ENCODE measurements at places on chromosomes 7 and 10.

DNA sequence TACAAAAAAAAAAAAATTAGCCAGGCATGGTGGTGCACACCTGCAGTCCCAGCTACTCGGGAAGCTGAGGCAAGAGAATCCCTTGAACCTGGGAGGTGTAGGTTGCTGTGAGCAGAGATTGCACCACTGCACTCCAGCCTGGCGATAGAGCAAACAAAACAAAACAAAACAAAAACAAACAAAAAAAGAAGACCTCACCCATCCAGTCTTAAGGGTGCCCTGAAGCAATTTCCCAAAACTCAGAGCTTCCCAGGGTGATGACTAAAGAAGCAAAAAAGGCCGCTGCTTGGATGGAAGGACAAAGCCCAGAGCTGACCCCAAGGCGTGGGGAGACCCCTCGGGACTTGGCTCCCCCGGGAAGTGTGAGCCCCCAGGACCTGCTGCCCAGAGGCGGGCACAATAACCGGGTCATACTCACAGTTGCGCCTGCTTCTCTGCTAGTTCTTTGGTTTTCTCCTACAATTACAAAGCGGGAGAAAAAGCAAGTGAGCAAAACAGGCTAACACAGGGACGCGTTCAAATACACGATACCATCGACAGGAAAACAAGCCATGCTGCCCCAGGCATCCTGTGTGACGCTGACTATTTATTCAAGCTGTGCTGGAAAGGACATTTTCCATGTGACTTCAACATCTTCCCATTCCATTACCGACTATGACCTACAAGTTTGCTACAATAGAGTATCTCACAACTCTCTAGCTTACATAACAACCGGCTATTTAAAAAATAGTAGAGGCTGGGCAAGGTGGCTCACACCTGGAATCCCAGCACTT is 29.9 kb downstream of the PAPOLB start:
- no peak for DNase-seq

DNA sequence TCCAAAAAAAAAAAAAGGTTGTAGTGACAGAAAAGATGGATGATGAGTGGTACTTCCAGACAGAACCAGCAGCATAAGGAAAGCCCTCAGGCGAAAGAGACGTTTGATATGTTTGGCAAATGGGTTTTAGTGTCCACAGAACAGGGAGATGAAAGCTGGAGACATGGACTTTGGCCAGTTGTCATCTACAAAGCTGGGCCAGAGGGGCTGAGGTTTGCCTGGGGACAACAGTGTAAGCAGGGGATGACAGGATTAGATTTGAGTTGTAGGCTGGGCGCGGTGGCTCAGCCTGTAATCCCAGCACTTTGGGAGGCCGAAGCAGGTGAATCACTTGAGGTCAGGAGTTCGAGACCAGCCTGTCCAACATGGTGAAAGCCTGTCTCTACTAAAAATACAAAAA is 47.8 kb upstream of the ELN start:
- DNase-seq, result no peak

DNA sequence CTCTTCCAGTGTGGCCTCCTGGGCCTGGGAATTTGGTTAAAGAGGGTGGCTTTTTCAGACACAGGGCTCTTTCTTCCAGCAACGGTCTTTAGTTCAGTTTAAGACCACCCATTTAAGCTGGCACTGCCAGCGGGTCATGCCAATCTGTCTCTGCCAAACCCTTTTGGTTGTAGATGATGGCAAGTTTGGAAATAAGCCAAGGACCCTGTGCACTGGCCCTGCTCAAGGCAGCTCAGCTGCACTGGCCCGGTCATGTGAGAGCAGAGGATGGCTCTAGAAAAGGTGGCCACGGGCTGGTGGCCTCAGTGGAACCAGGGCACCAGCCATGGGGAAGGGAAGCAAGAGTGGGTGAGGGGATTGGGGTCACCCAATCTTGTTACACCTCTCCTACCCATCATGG is 294.1 kb downstream of the GLRX3 start:
- no peak for DNase-seq

DNA sequence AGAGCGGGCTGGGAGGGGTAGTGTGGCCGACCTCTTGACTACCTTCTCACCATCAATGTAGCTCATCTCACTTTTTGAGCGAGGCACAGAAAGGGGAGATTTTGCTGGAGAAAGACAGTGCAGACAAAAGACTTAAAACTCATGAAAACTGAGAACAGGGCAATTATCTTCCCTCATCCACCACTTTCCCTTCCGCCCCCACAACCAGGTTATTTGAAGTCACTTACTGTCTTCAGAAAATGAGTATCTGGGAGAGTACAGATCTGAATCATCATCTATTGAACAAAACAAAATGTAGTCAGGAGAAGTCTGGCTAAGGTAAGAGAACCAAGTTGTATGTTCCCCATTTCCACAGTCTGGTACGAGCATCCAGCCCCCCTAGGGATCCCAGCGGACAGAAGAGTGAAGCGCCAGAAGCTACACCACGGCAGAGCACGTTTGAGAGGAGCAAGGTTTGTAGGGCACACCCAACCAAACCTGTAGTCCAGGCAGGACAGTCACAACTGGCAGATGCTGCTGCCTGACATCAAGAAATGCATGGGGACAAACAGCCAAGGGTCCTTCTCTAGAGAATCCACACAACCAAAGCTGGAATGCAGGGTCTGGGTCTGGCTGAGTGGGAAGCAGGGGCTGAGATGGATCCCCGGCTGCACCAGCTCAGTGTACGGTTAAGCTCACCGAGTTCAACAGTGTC is 93.4 kb upstream of the PDLIM1 start:
- DNase-seq, result no peak

- no peak for DNase-seq
Observed at GRCh38 chr10:67612577-67613537, 83.1 kb downstream of the CTNNA3 start.

GRCh38 chr7:64965594-64965993 is 25.2 kb downstream of the ZNF117 start:
- DNase-seq, result no peak

DNA sequence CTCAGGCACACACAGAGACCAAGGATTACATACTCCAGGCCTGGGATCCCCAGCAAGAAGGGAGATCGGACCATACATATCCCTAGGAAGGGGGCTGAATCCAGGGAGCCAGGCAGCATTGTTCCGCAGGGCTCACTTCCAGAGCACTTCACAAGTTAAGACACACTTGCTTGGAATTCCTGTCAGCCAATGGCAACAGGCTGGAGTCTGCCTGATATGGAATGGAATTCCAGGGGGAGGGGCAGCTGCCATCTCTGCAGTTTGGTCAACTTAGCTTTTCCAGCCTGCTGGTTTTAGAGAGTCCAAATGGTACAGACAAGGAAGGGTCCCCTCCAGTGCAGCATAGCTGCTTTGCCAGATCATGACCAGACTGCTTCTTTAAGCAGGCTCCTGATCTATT is 290.0 kb upstream of the GLI3 start:
- no peak for DNase-seq

- no peak for DNase-seq
Observed at GRCh38 chr10:130254662-130255061, 118.5 kb downstream of the GLRX3 start.

Measured in NCI-H774 (cell line).